ENCODE measurements at places on chromosomes 4 and X.

- DNase-seq, result no peak
Observed at GRCh38 chrX:137353404-137353803, 212.5 kb upstream of the ZIC3 start.

- DNase-seq, result peak; percentile 46
Observed at GRCh38 chr4:71553605-71554004, 214.8 kb downstream of the SLC4A4 start.

GRCh38 chr4:158255727-158256324 is 45.5 kb downstream of the TMEM144 start:
- DNase-seq, result peak; percentile 62

DNA sequence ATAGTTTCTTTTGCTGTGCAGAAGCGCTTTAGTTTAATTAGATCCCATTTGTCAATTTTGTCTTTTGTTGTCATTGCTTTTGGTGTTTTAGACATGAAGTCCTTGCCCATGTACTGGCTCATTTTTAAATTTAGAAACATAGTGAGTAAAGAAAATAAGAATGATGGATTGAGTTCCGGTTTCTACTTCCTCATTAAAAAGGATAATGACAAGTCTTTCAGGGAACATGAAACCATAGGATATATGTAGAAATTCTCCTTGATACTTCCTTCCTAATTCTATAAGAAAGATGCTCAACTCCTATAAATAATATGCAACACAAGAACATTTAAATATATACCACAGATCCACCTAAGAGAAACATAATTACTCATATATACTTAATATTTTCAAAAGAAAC is 240.9 kb downstream of the BANK1 start:
- no peak for DNase-seq
